ENCODE measurements at places on chromosomes 7 and 10. TPM values are rescaled to one million over a fixed set of nuclear protein-coding genes. Genes with fewer than 3 reads are reported as not detected.

The AASS gene
- 23.1 TPM for total RNA-seq

The SLC39A12 gene
- total RNA-seq, result not detected

The LRRC18 gene
- not detected for total RNA-seq

The LOXL4 gene
- 122 TPM for total RNA-seq

The CYP2W1 gene
- total RNA-seq, result not detected

The TMEM270 gene
- not detected for total RNA-seq

The CPA2 gene
- total RNA-seq, result not detected

The SYT15 gene
- 0.59 TPM for total RNA-seq

The PLEKHS1 gene
- not detected for total RNA-seq

The TNS3 gene
- total RNA-seq, result 78.4 TPM

The DBNL gene
- total RNA-seq, result 262 TPM

The FXYD4 gene
- total RNA-seq, result not detected

The SPDYE18 gene
- total RNA-seq, result 0.08 TPM

The ASAH2 gene
- total RNA-seq, result 1.1 TPM

The CRPPA gene
- 1.2 TPM for total RNA-seq

The CPED1 gene
- total RNA-seq, result 32.2 TPM

The ATOH7 gene
- total RNA-seq, result not detected
